ENCODE measurements at places on chromosomes 2 and 18. TPM values are rescaled to one million over a fixed set of nuclear protein-coding genes. Genes with fewer than 3 reads are reported as not detected.

The CCDC150 gene
- 3.0 TPM for total RNA-seq

The PSMD14 gene
- 60.1 TPM for total RNA-seq

The NT5DC4 gene
- 0.33 TPM for total RNA-seq

The ALLC gene
- total RNA-seq: not detected

The INPP1 gene
- 8.0 TPM for total RNA-seq

The GNLY gene
- total RNA-seq: not detected

The SLC30A3 gene
- total RNA-seq: 0.03 TPM

The ELAC1 gene
- total RNA-seq: 4.2 TPM

The TBR1 gene
- not detected for total RNA-seq

The SPATA3 gene
- not detected for total RNA-seq

The TUBB8B gene
- not detected for total RNA-seq

The DLX2 gene
- 0.33 TPM for total RNA-seq

The RNU2-63P gene
- not detected for total RNA-seq

The CACNB4 gene
- total RNA-seq: 10.8 TPM

The DNER gene
- 0.20 TPM for total RNA-seq

The VWA3B gene
- not detected for total RNA-seq

The HADHB gene
- total RNA-seq: 103 TPM

The BCL11A gene
- 0.20 TPM for total RNA-seq

The RAB27B gene
- 10.6 TPM for total RNA-seq

The EFHD1 gene
- total RNA-seq: 2.7 TPM

The RGPD3 gene
- 0.20 TPM for total RNA-seq

The EVX2 gene
- not detected for total RNA-seq

The XPO1 gene
- total RNA-seq: 312 TPM

The DIPK1C gene
- not detected for total RNA-seq

The DSC2 gene
- 0.07 TPM for total RNA-seq

The ANTXR1 gene
- total RNA-seq: 89.3 TPM

The FAM210A gene
- total RNA-seq: 49.6 TPM
